ENCODE measurements at places on chromosomes 2 and 18.

- DNase-seq, result peak; percentile 24
Measured at GRCh38 chr2:238771218-238771617, 76.7 kb upstream of the TWIST2 start.

GRCh38 chr18:67381608-67382150 lies 134.8 kb downstream of the DSEL start:
- no peak for DNase-seq

DNA sequence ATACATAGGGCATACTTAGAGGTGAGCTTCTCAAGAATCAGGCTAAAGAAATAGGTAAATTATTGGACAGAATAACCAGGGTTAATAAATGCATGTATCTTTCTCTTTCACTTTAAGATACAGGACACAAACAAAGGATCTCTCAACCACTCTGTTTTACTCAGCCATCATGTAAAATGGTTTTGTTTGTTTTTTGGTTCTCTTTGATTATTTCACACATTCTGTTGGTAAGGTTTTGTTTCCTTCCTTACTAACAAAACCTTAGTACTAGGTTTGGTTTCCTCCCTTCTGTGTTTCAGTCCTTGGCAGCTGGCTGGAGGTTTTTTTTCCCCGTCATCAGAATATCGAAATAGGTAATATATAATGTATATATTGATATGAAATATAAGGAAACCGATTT lies 1506.8 kb upstream of the TMEFF2 start:
- no peak for DNase-seq

DNA sequence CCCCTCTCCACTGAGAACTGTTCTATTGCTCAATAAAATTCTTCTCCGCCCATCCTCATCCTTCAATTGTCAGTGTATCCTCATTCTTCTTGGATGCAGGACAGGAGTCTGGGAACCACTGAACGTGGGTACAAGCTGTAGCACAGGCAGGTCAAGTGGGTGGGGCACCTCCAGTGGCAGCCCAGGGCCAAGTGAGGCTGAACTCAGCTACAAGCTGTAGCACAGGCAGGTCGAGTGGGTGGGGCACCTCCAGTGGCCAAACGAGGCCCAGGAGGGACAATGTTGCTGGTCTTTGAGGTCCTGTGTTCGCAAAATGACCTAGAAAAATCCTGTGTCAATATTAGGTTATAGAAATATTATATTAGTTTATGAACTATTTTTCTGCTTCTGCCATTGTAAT lies 352.0 kb downstream of the TMX3 start:
- DNase-seq, result no peak

GRCh38 chr2:238457927-238458324 lies 31.2 kb downstream of the ASB1 start:
- DNase-seq, result no peak

DNA sequence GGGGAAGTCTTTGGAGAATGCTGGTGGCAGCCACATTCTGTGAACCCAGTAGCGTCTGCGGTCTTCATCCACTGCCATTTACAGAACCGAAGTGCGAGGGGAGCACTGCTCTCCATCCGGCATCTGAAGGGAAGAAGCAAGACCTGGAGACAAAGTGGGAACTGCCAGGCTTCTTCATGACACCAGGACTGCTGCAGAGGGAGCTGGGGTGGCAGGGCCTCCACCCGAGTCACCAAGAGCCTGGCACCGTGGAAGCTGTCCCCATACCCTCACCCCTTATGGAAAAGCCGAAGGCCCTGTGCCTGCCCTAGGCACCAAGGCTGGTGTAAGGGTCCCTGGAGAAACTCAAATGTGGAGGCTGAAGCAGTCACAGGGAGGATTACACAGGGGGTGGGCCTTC lies 79.8 kb downstream of the CIB4 start:
- no peak for DNase-seq

- DNase-seq, result no peak
Measured at GRCh38 chr2:110095994-110096633, 19.5 kb downstream of the MALL start.

DNA sequence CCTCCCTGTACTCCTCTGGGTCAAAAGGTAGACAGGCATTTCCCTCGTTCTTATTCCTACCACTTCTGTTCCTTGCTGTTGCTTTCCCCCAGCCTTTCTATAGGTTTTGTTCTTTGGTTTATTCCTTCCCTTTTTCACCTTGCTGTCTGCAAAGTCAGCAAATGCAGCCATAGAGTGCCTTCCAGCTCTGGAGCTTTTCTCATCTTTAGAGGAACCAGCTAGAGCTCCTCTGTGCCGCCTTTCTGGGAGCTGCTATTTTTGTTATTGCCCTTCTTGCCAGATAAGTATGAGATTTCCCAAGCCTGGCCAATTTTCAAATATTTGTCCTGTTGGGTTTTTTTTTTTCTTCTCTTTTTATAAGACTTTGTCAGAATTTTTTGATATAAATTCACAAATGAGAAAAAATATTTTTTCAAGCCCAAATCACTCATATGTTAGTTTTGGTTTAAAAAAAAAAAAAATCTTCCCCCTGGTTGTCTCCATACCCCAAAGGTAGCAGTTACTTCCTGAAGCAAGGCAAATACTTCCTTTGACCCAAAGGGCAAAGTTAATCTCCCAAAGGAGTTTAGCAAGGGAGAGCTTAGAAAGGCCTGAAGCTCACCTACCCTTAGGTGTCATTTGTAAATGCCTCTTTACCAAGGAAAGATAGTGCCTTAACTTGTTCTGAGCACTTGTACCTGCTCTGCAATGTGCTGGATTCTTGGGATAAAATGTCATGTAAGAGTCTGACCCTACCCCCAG lies 5.1 kb upstream of the TTC27 start:
- DNase-seq, result no peak

- DNase-seq, result no peak
Measured at GRCh38 chr18:56977309-56977708, 169.6 kb upstream of the BOD1L2 start.

DNA sequence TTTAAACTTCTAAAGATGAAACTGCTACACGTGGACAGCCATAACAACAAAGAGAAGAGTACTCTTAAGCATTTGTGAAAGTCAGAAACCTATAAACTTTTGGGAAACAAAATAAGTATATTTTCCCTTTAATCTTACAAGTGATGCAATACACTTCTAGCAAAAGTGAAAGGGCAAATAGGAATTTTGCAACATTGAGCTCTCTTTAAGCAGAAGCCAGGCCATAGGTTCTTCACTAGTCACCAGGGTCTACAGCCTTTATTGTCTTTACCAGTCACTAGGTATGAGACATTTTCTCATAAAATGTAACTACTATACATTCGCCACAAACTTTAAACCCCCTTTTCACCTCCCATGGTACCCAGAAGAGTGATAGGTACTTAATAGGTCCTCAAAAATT lies 37.5 kb downstream of the SCN1A start:
- DNase-seq, result no peak

- no peak for DNase-seq
Measured at GRCh38 chr2:1137913-1138391, 187.3 kb downstream of the SNTG2 start.

GRCh38 chr2:33134086-33134771 lies 187.5 kb downstream of the LTBP1 start:
- DNase-seq, result peak; percentile 98

DNA sequence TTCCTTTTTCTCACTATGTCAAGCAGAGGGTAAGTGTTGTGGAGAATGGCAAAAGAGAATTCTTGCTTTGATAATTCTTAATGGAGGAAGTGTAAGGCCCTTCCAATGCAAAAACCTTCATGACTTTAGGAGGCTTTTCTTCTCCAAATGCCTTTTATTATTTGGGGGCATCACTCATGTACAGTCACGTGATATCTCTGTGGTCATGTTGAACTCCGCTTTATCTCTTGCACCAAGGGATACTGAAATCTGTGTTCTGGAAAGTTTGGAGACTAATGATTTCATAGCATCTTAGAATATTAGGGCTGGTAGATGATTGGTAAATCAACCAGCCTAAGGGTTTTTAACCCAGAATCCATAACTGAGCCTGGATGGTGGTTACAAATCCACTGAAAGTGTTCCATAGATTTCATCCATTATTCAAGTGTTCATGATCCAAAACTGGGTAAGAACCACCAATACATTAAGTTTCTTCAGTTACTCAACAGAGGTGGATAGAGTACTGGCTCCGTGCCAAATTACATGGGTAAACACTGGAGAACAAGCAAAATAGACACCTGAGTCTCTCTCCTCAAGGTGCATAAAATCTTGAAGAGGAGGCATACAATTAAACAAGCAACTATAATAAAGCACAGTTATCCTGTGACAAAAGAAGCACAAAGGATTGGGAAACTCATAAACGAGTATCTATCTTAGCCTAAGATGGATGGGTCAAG lies 169.6 kb upstream of the EPHA4 start:
- no peak for DNase-seq

DNA sequence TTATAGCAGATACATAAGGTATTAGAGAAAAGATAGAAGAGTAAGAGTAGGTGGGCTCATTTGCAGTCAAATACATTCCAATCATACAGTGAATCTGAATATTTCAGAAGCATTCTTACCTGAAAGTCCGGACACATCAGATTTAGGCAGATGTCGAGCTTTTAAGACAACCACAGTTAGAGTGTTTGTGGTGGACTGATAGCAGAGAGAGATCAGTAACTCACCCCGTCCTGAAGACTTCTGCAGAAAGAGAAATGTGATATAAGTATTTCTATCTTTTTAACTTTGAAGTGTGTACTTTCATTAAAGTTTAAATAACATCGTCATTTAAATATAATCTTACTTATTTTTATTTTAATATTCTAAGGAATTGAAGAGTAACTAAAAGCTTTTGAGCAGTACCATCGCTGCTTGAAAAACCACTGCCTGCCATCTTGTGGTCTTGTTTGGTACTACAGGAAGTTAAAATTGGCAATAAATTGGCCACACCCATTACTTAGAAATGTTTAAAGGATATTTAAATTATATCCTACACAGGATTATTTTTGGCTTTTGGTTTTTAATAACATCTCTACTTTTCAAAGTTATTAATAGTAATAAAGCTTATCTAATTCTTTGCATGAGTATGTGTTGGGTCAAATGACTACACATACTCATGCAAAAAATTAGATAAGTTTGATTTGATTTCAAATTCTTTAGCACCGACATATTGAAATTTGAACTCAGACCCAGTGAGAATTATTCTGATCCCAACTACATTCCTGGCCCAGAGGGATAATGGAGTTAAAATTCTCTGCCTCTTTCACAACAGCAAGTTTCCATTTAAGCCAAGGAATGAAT lies 5.5 kb downstream of the SYT4 start:
- DNase-seq, result peak; percentile 37

DNA sequence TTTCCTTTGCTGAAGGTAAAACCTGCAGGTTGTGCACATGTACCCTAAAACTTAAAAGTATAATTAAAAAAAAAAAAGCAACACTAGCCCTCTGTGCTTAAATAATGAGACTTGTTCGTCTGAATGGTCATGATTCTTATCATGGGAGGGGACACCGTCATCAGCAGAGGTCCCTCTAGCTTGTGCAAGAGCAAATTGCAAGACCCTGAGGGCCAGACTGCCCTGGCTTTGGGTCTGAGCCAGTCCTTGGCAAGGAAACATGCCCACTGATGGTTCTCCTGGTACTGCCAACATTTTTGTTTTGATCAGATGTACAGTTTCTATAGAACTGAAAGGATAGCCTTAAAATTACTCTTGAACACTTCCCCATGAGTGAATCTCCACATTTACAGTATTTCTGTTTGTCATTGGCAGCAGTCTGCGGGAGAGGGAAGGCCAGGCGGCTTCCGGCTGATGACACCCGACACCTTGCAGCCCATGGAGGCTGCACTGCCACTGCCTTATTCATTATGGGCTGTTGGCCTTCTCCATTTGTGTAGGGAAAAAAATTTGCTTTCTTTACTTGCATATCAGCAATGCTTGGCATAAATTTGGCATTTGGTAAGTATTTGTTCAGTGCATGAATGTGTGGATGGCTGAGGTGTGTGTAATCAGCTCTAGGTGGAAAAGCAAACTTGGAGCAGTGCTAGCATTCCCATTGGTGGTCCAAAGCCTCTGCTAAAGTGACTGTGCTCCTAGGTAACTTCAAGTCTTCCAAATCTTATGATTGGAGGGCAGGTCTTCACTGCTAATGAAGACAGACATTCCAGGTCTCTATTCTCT lies 161.6 kb upstream of the ALKAL2 start:
- no peak for DNase-seq

DNA sequence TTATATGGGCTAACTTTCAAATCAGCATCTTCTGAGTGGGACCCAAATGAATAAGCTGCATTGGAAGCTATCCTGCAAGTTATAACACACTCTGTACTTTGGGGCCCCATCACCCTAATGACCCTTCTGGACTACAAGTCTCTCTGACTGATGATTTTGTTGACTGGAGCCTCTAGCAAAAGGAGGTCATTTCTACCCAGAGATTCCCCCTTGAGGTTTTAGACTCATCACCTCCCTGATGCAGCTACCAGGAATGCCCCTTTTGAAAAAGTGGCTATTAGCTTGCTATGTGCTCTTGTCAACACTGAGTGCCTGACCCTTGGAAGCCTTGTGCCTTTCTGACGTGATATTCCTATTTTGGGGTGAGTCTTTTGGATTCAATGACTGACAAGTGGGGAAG lies 54.5 kb upstream of the NEMP2 start:
- DNase-seq, result no peak

DNA sequence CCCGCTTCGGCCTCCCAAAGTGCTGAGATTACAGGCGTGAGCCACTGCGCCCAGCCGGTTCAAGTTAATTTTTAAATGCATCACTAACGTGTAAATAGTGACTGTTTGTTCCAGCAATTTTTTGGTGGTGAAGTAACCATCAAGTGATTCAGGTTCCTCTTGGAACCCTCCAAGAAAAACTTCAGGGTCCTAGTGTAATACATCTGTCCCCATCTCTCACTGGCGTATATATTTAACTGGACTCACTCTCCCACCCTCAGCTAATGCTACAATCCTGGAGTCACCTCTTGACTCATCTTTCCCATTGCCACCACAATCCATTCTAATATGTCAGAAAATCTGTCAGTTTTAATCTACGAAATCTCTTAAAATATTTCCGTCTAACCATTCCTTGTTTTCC lies 10.3 kb downstream of the SULT1C4 start:
- no peak for DNase-seq

DNA sequence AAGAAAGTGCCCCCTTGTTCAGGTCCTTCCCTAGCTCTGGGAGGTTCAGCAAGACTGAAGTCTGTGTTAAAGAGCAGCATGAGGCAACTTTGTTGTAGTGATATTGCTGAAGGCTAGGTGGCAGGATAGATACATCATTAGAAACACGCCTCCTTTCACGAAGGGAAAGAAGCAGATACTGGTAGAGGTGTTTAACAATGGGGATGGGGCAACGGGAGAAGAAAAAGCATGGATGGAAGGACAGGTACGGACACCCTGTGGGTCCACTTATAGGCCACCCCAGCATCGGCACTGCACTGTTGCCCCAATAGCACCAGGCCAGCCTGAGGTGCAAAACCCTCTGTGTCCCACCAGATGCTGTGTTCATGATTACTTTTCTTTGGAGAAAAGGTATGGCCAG lies 3.5 kb upstream of the IGFBP5 start:
- DNase-seq, result peak; percentile 68

- DNase-seq, result no peak
Measured at GRCh38 chr2:121273116-121273515, 11.9 kb downstream of the TFCP2L1 start.

GRCh38 chr18:58998401-58999203 lies 133.9 kb downstream of the ZNF532 start:
- DNase-seq, result peak; percentile 78

- DNase-seq, result no peak
Measured at GRCh38 chr2:122707224-122707824, 951.9 kb downstream of the TSN start.

All from fibroblast of skin of abdomen (primary cell).